Esophagus squamous epithelium (tissue), 5 donors: ENCODE measurements at places on chromosomes 13 and 19.

- H3K4me1 ChIP-seq = no peaks in the 10 kb centered on the region
- no peaks in the 10 kb centered on the region for H3K36me3 ChIP-seq
- H3K27me3 ChIP-seq = no peaks in the 10 kb centered on the region
- H3K27ac ChIP-seq = no peak overlapping the region
- no peak for DNase-seq
- H3K4me3 ChIP-seq = no peak overlapping the region
Measured at GRCh38 chr13:34249546-34250039, 431.6 kb downstream of the RFC3 start.

DNA sequence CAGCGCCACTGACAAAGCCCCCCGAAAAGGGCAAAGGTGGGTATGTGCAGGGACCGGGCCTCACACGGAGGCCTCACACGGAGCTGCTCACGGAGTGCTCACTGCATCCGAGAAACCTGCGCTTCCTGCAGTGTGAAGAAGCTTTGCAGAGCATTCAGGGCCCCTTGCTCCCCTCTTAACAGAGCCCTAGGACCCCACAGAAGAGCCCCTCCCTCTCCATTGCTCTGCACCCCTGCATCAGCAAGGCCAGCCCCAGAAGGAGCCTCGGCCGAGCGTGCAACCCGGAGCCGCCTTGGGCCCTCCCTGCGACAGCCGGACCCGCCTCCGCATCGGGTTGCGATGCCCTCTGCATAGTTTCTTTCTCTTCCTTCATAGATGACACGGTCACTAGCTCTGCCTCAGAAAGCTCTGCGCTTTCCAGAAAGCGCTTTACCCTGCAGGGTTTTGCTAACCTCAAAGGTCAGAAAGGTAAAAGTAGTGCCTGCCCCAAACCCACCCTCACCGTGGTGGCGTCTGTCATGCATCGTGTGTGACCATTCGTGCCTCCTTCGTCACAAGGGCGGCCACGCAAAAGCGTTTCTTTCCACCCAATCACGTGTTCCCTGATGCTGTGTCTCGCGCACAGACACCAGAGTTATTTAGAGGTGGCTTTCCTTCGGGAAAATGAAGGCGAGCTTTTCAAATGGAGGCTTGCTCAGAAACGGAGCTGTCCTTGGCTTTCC, 15.7 kb upstream of the F7 start:
- no peaks in the 10 kb centered on the region for H3K4me1 ChIP-seq
- no peak for DNase-seq
- H3K27ac ChIP-seq = no peak overlapping the region
- H3K4me3 ChIP-seq = no peak overlapping the region

GRCh38 chr19:35828692-35829301, 16.2 kb upstream of the PRODH2 start:
- H3K27ac ChIP-seq = no peak overlapping the region
- H3K4me3 ChIP-seq = no peak overlapping the region
- DNase-seq = no peak
- no peaks in the 10 kb centered on the region for H3K36me3 ChIP-seq
- H3K27me3 ChIP-seq = no peaks in the 10 kb centered on the region

- H3K4me3 ChIP-seq = no peak overlapping the region
- no peak for DNase-seq
- no peaks in the 10 kb centered on the region for H3K27me3 ChIP-seq
- no peak overlapping the region for H3K27ac ChIP-seq
- peaks cover 96% of the 10 kb centered on the region for H3K36me3 ChIP-seq
Measured at GRCh38 chr19:2806736-2807378, 12.8 kb upstream of the ZNF554 start.

GRCh38 chr19:40774916-40775631, at the start of gene MIA:
Gene MIA, plus strand, starts transcription at chr19:40775521. Its CDS starts 22 bp downstream, at chr19:40775543.
- peaks cover 26% of the 10 kb centered on the region for H3K4me1 ChIP-seq
- H3K36me3 ChIP-seq = no peaks in the 10 kb centered on the region
- H3K27ac ChIP-seq = peak within 1 kb of the TSS; percentile 23
- peak within 1 kb of the TSS; percentile 23 for H3K4me3 ChIP-seq
- no peaks in the 10 kb centered on the region for H3K27me3 ChIP-seq
